ENCODE measurements at places on chromosomes 11 and 22.

DNA sequence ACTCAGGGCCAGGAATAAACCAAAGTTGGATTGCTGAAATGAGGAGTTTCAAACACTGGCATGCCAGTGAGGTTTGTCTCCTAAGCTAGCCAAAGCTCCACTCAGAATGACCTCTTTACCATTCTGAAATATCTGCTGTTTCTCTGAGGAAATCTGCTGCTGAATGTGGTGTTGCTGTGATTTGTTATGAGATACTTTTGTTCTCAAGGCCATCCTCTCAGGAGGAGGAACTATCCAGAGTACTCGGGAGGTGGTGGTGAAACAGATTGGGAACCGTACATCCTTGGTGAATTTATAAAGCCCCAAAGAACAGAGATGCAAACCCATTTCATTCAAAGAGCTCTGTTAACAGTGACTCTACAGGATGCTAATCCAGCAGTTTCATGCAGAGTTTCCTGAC, 50.5 kb downstream of the BDNF start:
- H3K27ac ChIP-seq: no peak overlapping the region
- no peak for DNase-seq
- no peak overlapping the region for H3K4me3 ChIP-seq
- H3K36me3 ChIP-seq: no peaks in the 10 kb centered on the region
- H3K27me3 ChIP-seq: no peaks in the 10 kb centered on the region

GRCh38 chr22:43066844-43067385, 22.3 kb downstream of the TTLL1 start:
- no peaks in the 10 kb centered on the region for H3K36me3 ChIP-seq
- H3K4me3 ChIP-seq: no peak overlapping the region
- no peak overlapping the region for H3K27ac ChIP-seq
- no peak for DNase-seq
- H3K27me3 ChIP-seq: no peaks in the 10 kb centered on the region

GRCh38 chr11:46504817-46505613, 88.8 kb downstream of the AMBRA1 start:
- peak; percentile 67 for DNase-seq
- no peaks in the 10 kb centered on the region for H3K27me3 ChIP-seq
- peak overlapping the region; percentile 47 for H3K27ac ChIP-seq
- peaks cover 52% of the 10 kb centered on the region for H3K36me3 ChIP-seq
- H3K4me1 ChIP-seq: peaks cover 46% of the 10 kb centered on the region
- no peak overlapping the region for H3K4me3 ChIP-seq

DNA sequence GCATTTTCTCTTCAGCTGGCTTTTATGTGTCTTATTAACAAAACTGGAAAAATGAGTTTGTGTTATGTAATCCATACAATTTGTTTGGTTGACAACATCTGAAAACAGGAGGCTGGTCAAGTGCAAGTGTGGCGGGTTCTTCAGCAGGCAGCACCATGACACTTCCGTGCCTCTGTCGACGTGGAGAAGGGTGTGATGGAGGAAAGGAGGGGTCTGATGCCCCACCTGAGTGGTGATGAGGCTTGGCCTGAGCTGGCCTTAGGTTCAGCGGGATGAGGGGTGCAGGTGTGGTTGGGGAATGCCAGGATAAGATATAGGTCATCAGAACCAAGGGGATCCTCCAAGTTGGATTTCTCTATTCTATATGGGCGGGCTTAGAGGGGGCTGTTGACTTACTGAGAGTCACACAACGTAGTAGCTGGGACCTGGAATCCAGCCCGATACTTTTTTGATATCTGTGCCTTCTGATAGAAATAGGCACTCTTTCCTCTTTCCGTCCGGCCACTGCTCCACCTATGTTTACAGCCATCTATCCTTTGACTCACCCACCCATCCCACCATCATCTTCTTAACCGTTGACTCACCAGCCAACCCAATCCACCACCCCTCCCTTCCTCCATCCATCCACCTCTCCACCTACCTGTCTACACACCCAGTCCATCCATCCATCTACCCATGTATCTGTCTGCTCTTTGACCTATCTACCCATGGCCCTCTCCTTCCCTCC, 29.0 kb downstream of the SHANK3 start:
- peaks cover 11% of the 10 kb centered on the region for H3K36me3 ChIP-seq
- peak overlapping the region; percentile 36 for H3K4me3 ChIP-seq
- H3K4me1 ChIP-seq: peaks cover 48% of the 10 kb centered on the region
- H3K27ac ChIP-seq: peak overlapping the region; percentile 94

GRCh38 chr11:127996825-127997224, 590.5 kb downstream of the ETS1 start:
- H3K4me1 ChIP-seq: no peaks in the 10 kb centered on the region
- no peaks in the 10 kb centered on the region for H3K27me3 ChIP-seq
- no peak for DNase-seq

GRCh38 chr11:46366260-46366659, 15.2 kb upstream of the MDK start:
- H3K36me3 ChIP-seq: peaks cover 10% of the 10 kb centered on the region
- peaks cover 20% of the 10 kb centered on the region for H3K4me1 ChIP-seq
- no peaks in the 10 kb centered on the region for H3K27me3 ChIP-seq
- no peak overlapping the region for H3K27ac ChIP-seq
- DNase-seq: no peak

- peak within 1 kb of the TSS; percentile 82 for H3K4me3 ChIP-seq
- no peaks in the 10 kb centered on the region for H3K36me3 ChIP-seq
- peak; percentile 73 for DNase-seq
- H3K27ac ChIP-seq: peak within 1 kb of the TSS; percentile 91
- peaks cover 24% of the 10 kb centered on the region for H3K4me1 ChIP-seq
- no peaks in the 10 kb centered on the region for H3K27me3 ChIP-seq
Measured at GRCh38 chr11:88337181-88337986, at the start of gene CTSC. Gene CTSC, minus strand, starts transcription at chr11:88337736. Its CDS starts 64 bp downstream, at chr11:88337672.

Data from HepG2 (cell line).